Fibroblast of upper back skin (primary cell): ENCODE measurements at places on chromosomes 4 and X.

GRCh38 chr4:37322122-37322521 lies 77.6 kb downstream of the NWD2 start:
- no peak for DNase-seq

- DNase-seq = no peak
Observed at GRCh38 chrX:101407167-101407747, 468 bp downstream of the GLA start.

GRCh38 chr4:20462426-20463175 lies 210.9 kb downstream of the SLIT2 start:
- no peak for DNase-seq

GRCh38 chrX:108313669-108314068 lies 124.6 kb downstream of the COL4A6 start:
- peak; percentile 8 for DNase-seq

- peak; percentile 86 for DNase-seq
Observed at GRCh38 chrX:69229436-69229835, 64.2 kb upstream of the PJA1 start.

DNA sequence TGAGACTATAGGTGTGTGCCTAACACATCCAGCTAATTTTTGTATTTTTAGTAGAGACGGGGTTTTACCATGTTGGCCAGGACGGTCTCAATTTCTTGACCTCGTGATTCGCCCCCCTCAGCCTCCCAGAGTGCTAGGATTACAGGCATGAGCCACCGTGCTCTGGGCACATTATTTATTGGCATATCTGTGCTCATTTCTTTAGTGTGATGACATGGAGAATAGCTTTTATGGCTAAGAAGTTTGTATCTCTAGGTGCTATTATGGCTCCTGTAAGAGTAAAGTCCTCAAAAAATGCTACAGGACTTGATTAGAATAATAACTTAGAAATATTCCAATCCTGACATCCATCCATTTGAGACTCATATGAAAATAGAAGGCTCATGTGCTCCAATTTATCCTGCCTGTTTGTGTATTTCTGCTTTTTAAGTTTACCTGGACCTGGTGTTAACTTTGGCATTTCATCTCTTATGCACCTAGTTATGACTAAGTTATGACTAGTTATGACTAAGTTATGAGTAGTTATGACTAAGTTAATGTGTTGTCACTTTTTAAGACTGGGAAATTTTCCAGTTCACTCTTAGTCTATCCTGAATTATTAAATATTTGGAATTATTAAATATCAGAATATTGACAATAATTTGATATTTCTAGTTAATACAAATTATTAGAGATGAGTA lies 36.4 kb upstream of the UNC5C start:
- no peak for DNase-seq

DNA sequence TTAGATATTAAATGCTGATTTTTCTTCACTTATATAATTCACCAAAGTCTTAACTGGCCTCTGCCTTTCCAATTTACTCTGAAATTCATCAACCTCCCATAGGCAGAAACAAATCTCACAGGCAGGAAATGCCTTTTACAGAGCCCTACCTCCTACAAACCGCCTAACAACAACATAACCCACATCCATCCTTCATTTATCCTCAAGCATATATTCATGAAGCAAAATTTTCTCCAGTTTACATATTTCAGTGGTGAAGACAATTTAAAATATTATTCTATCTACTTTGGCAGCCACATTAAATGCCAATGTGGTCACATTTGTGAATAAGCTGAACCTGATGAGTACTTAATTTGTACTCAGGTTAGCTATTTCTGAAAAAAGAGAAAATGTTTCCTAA lies 30.3 kb downstream of the SEPSECS start:
- peak; percentile 67 for DNase-seq

DNA sequence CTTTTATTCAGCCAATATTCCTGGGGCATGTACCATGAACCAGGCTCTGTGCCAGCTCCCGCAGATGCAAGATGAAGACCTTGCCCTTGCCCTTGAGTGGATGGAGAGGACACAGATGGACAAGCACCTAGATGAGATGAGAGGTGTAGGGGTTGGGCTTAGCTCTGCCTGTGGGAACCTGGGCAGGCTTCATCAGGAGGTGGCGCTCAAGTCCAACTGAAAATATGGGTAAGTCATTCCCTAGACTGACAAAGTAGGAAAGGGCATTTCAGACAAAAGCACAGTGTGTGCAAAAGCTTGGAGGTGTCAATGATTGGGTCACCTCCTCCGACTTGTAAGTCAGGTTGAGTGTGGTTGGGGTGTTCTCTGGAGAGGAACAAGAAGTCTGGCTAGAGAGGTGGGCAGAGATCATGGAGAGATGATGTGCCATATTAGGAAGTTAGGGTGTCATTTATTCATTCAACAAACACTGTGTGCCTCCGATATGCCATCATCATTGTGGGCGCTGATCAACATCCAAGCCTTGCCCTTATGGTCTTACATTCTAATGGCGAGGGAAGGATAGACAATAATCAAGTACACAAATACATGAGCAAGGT lies 64.6 kb downstream of the ANAPC4 start:
- DNase-seq = peak; percentile 59

GRCh38 chr4:8255698-8256441 lies 13.7 kb upstream of the HTRA3 start:
- peak; percentile 42 for DNase-seq

GRCh38 chrX:114580336-114580735 lies 3.5 kb upstream of the HTR2C start:
- DNase-seq = no peak

GRCh38 chr4:120198411-120198810 lies 131.8 kb upstream of the MAD2L1 start:
- peak; percentile 8 for DNase-seq

- peak; percentile 62 for DNase-seq
Observed at GRCh38 chrX:44088510-44089144, 115.4 kb upstream of the NDP start.

GRCh38 chrX:16666541-16666940 lies 16.6 kb downstream of the S100G start:
- peak; percentile 73 for DNase-seq

GRCh38 chrX:9465380-9466123 lies 694 bp downstream of the TBL1X start:
- DNase-seq = no peak

DNA sequence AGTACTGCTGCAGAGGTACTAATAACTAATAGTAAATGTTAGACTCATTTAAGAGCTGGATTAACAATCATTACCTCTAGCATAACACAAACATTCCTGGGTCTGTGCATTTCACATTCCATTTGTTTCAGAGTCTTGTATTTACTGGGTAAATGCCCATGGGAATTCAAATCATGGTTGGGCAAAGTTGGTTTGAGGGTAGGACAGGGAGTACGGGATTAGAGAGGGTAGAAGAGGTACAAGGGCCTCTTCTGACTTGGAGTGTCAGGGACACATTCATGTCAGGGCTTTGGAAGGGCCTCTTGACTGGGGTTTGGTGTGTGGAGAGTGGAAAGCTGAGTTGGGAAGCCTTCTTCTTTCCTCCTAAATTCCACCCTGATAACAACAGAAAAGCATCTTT lies 65.9 kb downstream of the WWC2 start:
- peak; percentile 55 for DNase-seq
